Osteoblast (primary cell): ENCODE measurements at places on chromosomes 3 and 15. TPM values are rescaled to one million over a fixed set of nuclear protein-coding genes. Genes with fewer than 3 reads are reported as not detected.

The SEMA3G gene
- total RNA-seq = under 0.01 TPM in 1 of 2 replicates, not detected in the other

The GPR149 gene
- not detected in 2 replicates for total RNA-seq

The TNFAIP8L3 gene
- 8.3 and 11.2 TPM in 2 replicates for total RNA-seq

The GADL1 gene
- not detected in 2 replicates for total RNA-seq

The UNC13C gene
- total RNA-seq = under 0.01 TPM in 1 of 2 replicates, not detected in the other

The KCNMB3 gene
- total RNA-seq = 1.8 TPM in 2 replicates

The CCDC191 gene
- 3.2 and 4.0 TPM in 2 replicates for total RNA-seq

The GLDN gene
- 0.59 and 1.1 TPM in 2 replicates for total RNA-seq

The B3GALNT1 gene
- 25.0 and 29.2 TPM in 2 replicates for total RNA-seq

The KNG1 gene
- not detected in 2 replicates for total RNA-seq

The ALDH1A2 gene
- 0.88 and 1.1 TPM in 2 replicates for total RNA-seq

The IDH2 gene
- total RNA-seq = 51.0 and 61.6 TPM in 2 replicates

The GOLGA6D gene
- total RNA-seq = not detected in 2 replicates

The RARRES1 gene
- total RNA-seq = 13.6 and 19.5 TPM in 2 replicates

The CEP19 gene
- 3.6 and 3.8 TPM in 2 replicates for total RNA-seq

The GOLGA6L10 gene
- total RNA-seq = 1.4 and 1.5 TPM in 2 replicates

The WNT5A gene
- total RNA-seq = 116 and 145 TPM in 2 replicates

The TMEM207 gene
- total RNA-seq = not detected in 2 replicates

The CPN2 gene
- under 0.01 and 0.29 TPM in 2 replicates for total RNA-seq

The SCG3 gene
- total RNA-seq = not detected in 2 replicates

The SCN11A gene
- total RNA-seq = under 0.01 TPM in 1 of 2 replicates, not detected in the other

The SST gene
- not detected in 2 replicates for total RNA-seq

The SPCS1 gene
- 60.1 and 67.0 TPM in 2 replicates for total RNA-seq
